ENCODE measurements at places on chromosomes 2 and 18.
A peak's percentile ranks its signal among the peaks of the same experiment; 100 is the strongest.

DNA sequence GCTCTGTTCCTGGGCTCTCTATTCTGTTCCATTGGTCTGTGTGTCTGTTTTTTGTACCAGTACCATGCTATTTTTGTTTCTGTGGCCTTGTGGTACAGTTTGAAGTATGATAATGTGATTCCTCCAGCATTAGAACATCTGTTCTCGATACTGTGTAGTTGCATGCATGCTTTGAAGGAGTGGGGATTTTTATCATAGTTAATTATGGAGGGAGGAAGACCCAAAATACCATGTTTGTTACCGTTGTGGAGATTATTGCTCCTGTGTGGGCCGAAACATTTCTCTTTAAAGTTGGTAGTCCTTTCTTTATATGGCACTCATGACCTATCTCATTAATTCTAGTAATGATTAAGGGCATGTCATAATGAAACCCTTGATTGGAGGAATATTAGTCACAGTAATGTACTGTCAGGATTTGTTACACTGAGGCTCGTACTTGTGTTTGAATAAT lies 87.6 kb downstream of the TTC27 start:
- DNase-seq, result no peak

DNA sequence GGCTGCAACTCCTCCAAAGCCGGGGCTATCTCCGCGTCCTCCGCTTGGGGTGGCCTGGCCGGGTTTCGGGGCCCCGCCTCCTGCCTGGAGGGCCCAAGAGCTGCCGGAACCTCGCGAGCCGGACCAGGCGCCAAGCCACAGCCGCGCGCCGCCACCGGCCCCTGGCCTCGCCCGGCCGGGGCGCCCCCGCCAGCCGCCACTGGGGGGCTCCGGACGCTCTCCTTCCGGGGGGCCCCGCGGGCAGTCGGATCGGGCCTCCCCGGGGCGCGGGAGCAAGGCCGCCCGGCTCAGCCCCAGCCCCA lies 17.4 kb upstream of the HAAO start:
- no peak for DNase-seq

DNA sequence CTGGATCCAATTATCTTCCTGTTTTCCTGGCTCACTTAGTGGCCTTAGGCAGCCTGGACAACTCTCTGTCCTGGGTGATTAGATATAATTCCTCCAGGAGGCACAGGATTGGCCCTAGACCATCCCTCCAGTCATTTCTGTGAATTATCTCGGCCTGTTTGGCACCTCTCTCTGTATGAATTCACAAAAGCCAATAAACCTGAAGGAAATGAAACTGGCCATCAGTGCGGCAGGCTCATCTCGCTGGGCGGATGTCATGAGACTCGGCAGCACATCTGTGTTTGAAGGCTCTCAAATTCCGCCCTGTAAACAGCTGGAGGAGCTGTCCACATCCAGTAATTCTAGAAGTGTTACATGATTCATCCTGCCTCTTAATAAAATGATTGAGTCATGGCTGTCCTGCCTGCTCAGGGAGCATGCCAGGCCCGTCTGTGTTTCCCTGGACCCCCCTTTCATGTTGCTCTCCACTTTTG lies 38.6 kb downstream of the ACOXL start:
- peak; percentile 43 for DNase-seq

DNA sequence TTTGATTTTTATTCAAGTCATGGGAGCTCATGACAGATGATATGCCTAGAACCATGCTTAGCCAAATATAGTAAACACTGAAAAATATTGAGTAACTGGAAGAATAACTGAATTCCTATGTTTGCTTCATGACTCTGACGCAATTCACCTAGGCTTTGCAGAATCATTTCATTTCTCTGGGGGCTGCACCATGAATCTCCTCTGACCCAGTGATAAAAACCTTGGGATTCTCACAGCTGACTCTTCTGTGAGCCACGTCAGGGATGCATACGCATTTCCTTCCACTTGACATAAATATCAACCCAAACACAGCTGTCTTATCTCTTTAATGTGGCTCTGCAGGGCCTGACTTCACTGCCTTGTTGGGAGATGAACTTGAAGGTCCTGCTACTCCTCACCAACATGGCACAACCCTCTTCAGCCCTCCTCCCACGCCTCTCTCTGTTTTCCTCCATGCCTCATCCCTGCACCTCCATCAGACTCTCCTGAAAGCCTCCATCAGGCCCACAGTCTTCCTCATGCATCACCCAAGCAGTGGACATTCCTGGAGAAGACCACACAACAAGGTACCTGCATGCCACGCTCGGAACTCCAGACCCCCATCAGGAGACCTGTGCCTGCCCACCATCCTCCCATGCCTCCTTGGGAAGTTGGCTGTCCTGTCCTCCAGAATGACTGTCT lies 29.8 kb downstream of the COL6A3 start:
- no peak for DNase-seq

GRCh38 chr2:164976301-164976700 lies 21.0 kb upstream of the SLC38A11 start:
- no peak for DNase-seq

DNA sequence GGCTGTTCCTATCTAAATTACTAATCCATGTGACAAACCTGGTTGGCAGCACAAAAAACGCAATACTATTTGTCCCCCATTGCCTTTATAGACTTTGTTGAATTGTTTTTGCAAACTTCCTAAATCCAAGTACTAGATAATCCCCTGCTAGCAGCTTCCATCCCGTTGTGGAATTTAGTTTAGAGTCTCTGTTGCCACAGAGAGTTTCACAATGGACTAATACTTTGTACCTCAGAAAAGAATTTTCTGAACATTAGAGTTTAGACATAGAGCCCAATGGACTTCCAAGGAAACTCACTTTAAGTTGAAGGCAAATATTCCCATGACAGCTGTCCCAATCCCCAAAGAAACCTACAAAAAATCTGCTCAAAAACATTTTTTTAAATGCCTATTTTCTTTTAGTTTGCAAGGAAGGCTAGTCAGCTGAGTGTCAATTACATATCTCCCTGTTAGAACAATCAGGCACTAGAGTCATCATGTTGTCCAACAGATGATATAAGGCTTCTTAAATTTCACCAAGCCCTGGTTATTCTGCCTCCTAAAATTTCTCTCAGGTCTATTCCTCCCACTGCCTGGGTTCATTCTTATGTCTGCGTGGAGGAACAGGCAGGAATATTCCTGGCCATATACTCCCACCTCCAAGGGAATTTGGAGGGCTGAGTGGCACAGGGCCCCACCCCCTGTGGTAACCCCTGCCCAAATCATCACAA lies 27.2 kb downstream of the RNF152 start:
- no peak for DNase-seq

- DNase-seq, result no peak
Observed at GRCh38 chr2:207619764-207620203, 5.4 kb downstream of the METTL21A start.

DNA sequence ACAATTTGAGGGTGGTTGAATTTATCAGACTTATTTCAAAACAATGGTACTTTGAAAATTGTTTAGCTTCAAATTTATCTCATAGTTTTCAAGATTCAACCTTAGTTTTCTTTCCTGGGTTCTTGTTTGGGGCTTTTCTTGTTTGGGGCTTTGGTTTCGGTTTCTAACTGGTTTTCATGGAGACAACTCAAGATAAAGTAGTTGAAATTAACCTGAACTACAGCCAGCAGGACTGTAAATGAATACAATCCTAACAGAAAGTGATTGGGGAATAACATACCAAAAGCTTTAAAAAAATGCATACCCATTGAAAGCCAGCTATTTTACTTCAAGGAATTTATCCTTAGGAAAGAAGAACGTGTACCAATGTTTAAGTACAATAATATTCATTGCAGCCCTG lies 133.5 kb upstream of the SLC14A2 start:
- no peak for DNase-seq

DNA sequence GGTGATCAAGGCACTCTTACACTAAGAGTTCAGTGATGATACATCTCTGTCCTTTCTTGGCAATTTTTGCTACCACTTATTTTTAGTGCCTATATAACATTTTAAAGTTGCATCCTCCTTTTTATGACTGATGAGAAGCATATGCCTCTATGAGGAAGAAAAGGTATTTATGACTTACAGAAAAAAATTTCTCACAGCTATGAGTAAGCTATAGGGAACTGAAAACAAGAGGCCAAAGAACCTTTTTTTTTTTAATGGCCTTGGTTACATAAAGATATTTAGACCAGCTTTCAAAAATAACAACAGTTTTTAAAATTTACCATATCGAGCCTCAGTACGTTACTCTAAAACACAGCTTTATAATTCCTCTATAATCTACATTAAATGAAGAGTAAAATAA lies 21.3 kb downstream of the MBD5 start:
- no peak for DNase-seq

GRCh38 chr2:229653531-229653930 lies 60.8 kb downstream of the DNER start:
- no peak for DNase-seq

GRCh38 chr2:66240286-66240685 lies 194.6 kb upstream of the MEIS1 start:
- no peak for DNase-seq

DNA sequence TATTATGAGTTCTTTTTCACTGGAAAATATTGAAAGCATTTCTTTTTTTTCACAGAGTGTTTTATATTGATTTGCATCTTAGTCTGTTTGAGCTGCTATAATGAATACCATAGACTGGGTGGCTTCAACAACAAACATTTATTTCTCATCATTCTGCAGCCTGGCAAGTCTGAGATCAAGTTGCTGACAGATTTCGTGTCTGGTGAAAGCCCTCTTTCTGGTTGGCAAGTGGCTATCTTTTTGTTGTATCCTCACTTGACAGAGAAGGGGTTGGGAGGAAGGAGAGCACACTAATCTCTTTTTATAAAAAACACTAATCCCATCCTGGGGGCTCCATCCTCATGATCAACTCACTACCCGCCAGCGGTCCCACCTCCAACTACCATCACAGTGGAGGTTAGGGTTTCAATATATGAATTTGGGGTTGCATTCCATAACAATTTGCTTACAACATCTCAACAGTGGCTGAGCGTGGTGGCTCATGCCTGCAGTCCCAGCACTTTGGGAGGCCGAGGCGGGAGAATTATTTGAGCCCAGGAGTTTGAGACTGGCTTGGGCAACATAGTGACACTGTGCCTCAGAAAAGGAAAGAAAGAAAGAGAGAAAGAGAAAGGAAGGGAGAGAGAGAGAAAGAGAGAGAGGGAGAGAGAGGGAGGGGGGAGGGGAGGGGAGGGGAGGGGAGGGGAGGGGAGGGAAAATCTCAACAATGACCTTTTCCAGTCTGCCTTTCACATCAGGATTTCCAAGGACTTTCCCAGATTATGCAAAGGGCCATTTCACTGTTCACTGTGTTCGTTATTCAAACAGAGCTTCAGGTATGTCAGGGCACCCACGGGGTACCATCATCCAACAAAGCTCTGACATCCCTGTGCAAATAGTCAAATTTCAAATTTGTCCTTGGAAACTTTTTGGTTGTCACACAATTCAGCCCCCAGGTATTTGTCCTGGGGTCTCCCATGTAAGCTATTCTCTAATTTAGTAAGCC lies 111.1 kb downstream of the AP1S3 start:
- DNase-seq, result no peak

- no peak for DNase-seq
Observed at GRCh38 chr2:8053216-8053615, 628.6 kb upstream of the ID2 start.

GRCh38 chr2:25372405-25373268 lies 30.9 kb upstream of the DNMT3A start:
- DNase-seq, result no peak

- DNase-seq, result no peak
Observed at GRCh38 chr2:43224571-43225092, 1.8 kb downstream of the ZFP36L2 start.

- no peak for DNase-seq
Observed at GRCh38 chr2:45626387-45627221, 15.5 kb upstream of the SRBD1 start.

DNA sequence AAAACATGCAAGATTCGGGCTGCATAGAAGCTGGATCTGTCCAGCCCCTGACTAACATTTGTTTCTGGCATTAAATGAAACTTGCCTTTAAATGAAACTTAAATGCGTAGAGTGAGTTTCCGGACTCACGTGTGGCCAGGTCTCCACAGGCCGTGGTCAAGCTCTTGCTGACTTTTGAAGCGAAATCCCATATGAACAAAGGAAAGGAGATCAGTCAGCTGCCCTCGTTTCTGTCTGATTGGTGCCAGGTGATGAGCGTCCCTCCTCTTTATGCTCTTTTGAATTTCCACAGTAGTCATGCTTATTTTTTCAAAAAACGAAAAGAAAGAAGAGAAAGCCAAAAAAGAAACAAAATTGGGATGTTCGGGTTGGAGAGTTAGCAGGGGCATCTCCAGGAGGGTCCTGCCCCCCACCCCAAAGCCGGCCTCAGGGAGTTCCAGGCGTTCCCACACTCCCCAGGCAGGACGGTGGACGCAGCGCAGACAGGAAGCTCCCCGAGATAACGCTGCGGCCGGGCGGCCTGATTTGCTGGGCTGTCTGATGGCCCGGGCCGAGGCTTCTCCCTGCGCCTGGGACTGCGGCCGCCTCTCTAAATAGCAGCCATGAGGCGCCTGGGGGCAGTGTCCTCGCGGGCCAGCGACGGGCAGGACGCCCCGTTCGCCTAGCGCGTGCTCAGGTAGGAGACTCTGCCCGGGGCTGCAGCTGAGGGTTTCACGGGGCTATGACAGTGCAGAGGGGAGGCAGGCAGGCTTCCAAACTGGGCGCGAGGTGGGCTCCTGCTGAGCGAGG lies at the start of gene COLEC11:
Gene COLEC11 (plus strand): TSS at position 620 of the 789 bp plus-strand sequence. CDS start 9,229 bp downstream, outside the sequence.
- DNase-seq, result no peak

- peak; percentile 79 for DNase-seq
Observed at GRCh38 chr18:76806301-76806700, 16.1 kb upstream of the ZNF236 start.

DNA sequence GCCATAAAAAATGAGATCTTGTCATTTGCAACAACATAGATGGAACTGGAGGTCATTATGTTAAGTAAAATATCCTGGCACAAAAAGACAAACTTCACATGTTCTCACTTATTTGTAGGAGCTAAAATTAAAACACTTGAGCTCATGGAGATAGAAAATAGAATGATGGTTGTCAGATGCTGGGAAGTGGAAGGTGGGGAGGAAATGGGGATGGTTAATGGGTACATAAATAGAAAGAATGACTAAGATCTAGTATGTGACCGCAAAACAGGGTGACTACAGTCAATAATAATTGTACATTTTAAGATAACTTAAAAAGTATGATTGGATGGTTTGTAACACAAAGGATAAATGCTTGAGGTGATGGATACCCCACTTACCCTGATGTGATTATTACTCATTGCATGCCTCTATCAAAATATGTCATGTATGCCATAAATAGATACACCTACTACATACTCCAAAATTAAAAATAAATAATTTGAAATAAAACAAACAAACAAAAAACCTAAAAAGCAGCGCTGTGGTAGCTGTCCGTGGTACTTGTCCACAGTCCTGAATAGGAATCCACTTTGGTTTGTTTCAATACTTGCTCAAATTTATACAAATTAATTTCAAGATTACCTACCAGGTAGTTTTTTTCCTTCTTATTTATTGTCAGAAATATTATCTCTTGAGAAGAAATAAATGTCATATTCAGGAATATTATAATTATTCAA lies 224.5 kb downstream of the DLGAP1 start:
- DNase-seq, result no peak

- peak; percentile 62 for DNase-seq
Observed at GRCh38 chr2:55364189-55365055, 55.2 kb downstream of the CCDC88A start.

GRCh38 chr2:209940936-209941335 lies 61.5 kb upstream of the RPE start:
- DNase-seq, result no peak
